ENCODE measurements at places on chromosomes 7 and 10.

DNA sequence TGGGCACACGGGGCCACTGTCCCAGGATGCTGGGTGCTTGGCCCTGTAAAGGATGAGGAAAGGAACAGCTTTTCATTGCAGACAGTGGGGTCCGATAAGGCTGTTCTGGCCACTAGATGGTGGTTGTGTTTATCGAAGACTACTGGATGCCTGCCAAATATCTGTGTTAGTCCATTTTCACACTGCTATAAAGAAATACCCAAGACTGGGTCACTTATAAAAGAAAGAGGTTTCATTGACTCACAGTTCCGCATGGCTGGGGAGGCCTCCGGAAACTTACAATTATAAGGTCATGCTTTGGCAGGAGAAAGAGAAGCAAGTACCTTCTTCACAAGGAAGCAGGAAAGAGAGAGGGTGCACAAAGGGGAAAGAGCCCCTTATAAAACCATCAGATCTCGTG lies 32.2 kb upstream of the GARS1 start:
- no peak for DNase-seq

- no peak for DNase-seq
Observed at GRCh38 chr10:21969326-21970287, 33.9 kb downstream of the DNAJC1 start.

GRCh38 chr7:110358028-110358427 lies 732.9 kb upstream of the LRRN3 start:
- DNase-seq, result no peak

- no peak for DNase-seq
Observed at GRCh38 chr7:154804449-154804848, 198.5 kb downstream of the PAXIP1 start.

DNA sequence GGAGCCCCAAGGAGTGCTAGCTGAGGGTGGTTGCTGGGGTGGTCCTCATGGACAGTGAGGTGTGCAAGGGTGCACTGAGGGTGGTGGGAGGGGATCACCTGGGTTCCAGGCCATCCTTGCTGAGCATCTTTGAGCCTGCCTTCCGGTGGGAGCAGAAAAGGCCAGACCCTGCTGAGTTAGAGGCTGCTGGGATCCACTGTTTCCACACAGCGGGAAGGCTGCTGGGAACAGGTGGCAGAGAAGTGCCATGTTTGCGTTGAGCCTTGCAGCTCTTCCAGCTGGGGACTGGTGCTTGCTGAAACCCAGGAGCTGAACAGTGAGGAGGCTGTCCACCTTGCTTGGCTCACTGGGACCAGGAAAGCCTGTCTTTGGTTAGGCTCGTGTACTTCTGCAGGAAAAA lies 34.9 kb downstream of the PRF1 start:
- no peak for DNase-seq

DNA sequence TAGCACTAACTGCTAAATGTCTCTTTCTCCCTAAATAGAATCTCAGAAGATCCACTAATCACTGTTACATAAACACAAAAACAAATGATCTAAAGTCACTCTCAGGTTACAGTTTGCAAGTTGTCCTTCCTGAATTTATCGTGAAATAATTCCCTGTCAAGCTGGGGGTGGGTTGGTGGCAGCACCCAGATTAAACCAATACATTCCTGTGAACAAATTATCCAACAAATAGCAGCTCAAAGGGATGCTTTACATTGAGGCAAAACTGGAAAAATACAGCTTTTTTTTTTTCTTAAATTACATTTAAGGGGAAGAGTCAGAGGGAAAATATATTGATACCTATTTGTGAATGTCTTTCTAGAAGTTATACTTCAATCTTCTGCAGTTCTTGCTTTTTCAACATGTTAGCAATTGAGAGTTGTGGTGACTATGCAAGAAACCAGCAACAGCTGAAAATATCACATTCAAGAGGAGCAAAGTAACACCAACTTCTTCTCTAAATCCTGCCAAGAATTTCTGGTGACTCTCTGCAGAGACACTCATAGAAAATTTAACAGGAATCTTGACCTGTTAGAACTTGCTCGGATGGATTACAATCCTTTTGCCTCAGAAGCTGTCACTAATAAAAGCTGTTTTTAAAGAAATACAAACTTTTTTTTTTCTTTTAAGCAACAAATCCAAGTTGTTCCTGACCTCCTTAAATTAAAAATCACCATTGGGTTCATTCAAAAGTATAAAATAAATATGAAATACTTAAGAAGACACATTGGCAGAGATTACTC lies 18.9 kb downstream of the LMOD2 start:
- DNase-seq, result no peak

DNA sequence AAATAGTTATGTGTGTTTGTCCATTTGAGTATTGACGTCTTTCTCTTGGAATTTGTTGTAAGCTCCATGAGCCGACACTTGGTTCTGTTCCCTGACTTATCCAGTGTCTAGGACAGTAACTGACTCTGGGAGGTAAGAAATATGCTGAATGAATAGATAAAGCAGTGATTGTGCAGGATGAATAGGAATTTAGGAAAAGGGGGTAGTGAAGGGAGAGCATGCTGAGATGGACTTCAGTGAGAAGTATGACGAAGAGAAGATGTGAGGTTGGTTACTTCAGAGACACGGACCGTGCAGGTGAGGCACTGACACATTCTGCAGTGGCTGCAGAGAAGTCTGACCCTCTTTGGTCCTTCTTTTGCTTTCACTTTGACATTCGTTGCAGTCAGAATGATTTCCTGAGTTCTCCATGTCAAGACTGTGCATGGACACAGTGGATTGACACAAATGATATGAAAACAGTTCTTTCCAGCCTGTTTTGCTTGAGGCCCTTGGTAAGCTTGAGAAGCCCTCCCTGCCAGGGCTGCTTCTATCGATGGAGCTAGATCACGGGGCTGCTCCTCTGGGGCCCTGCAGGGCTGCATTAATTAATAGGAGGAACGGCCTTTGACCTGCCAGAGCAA lies 261.5 kb upstream of the SORCS1 start:
- DNase-seq, result no peak

- no peak for DNase-seq
Observed at GRCh38 chr10:73999703-74000102, 1.8 kb downstream of the VCL start.

DNA sequence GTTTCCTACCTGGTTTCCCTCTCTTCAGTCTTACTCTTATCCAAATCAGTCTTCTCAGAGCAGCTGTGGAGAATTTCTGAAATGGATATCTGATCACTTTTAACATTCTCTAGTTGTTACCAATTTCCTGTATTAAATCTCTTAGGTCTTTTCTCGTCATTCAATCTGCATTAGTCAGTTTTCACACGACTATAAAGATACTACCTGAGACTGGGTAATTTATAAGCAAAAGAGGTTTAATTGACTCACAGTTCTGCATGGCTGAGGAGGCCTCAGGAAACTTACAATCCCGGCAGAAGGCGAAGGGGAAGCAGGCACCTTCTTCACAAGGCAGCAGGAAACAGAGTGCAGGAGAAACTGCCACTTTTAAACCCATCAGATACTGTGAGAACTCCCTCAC lies 444.8 kb downstream of the GATA3 start:
- no peak for DNase-seq

GRCh38 chr10:89944138-89944537 lies 242.7 kb downstream of the KIF20B start:
- DNase-seq, result no peak

GRCh38 chr7:120987280-120987679 lies 1.2 kb upstream of the CPED1 start:
- DNase-seq, result no peak

GRCh38 chr7:44272456-44272855 lies 52.9 kb downstream of the CAMK2B start:
- no peak for DNase-seq

All from substantia nigra (tissue), 51 donors.